ENCODE measurements at places on chromosomes 11 and 22.
A peak's percentile ranks its signal among the peaks of the same experiment; 100 is the strongest.

DNA sequence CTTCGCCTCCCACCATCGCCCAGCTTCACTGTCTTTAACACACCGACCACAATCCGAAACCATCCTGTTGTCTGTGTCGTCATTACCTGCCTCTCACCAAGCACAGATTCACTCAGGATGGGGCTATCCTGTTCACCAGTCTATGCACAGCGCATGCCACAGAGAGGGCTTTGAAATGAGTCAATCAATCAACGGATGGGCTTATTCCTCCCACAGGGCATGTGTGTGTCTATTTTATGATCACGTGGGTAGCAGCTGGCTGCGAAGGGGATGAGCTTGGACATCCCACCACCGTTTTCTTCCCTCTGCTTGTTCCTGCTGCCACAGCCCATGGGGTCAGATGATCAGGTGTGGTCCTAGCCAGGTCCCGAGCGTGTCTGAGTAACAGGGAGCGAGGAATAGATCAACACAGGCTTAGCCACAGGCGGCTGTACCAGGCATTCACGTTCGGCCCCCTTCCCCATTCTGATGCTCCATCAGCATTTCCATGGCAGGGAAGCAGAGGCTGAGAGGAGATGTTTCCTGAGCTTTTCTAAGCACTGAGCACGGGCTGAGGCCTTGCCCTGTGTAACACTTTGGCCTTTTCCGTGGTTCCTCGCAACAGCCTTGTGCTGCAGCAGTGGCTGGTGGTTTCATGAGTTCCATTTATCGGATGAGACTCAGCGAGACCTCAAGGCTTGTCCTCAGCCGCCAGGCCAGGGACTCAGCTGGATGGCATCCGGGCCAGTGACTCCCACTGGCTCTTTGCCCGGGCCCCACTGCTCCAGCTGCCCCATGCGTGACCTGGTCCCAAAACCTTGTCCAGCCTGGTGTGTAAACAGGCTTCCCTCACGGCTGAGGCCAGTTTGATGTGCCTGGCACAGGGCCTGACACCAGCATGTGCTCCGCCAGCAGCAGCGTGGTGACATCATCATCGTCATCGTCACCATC, 48.1 kb upstream of the FGF3 start:
- DNase-seq: no peak

- no peak for DNase-seq
Observed at GRCh38 chr11:46275964-46276641, 1.4 kb upstream of the CREB3L1 start.

DNA sequence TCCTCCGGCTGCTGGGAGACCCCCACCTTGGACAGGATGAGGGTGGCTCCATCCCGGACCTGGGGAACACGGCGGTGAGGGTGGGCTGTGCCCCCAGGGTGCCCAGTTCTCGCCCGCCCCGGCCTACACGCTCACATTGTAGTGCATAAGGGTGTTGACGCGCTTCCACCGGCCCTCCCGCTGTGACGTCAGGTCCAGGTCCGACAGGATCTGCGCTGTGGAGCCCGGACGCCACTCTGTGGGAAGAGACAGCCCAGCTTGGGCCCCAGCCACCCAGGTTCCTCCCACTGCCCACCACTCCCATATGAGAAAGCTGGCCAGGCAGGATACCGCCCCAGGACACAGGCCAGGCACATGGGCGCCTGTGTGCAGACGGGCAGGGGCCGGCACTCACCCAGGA, 8.3 kb upstream of the MAPK11 start:
- no peak for DNase-seq

DNA sequence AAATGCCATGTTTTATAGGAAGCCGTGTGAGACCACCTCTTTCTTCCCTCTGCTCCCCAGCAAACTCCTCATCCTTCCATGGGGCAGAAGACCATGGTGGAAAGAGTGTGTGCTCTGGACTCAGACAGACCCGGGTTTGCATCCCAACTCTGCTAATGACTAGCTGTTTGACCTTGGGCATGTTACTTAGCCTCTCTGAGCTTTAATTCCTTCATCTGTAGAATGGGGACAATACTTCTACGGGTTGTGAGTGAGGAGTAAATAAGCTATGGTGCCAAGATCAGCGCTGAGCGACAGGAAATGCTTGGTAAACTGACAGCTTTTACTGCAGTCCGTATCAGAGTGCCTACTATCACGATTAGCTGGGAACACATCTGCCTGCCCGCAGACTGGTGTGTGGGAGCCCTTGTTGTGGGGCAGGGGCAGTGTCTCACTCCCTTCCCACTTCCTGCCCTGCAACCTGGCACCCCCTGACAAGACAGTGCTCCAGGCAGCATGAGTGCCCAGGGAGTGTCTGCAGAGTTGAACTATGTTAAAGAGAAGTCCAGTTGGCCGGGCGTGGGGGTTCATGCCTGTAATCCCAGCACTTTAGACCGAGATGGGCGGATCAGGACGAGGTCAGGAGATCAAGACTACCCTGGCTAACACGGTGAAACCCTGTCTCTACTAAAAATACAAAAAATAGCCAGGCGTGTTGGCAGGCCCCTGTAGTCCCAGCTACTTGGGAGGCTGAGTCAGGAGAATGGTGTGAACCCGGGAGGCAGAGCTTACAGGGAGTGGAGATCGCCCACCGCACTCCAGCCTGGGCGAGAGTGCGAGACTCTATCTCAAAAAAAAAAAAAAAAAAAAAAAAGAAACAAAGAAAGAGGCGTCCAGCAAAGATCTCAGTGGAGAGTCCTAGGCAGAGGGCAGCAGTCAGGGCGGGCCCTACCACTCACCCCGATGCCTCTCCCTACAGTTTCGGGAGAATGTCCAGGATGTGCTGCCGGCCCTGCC, 2.2 kb downstream of the SEC14L2 start:
- DNase-seq: no peak

GRCh38 chr11:15897211-15897960, 459.0 kb downstream of the SOX6 start:
- DNase-seq: no peak

DNA sequence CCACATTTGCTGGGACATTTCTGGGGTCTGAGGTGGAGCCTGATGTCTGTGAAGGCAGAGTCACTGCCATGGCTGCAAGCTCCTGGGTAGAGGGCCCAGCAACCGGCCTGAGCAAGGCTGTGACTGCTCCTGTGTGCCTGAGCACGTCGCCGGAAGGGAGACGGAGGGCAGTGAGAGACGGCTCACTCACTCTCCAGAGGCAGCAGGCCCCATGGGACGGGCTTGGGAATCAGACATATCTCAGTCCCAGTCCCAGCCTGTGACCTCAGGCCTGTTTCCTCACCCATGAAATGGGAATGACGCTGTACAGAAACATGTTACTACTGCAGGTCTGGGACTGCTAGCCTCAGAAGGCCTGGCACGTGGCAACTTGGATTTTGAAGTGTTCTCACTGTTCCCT, 36.4 kb upstream of the RASL10A start:
- DNase-seq: no peak

DNA sequence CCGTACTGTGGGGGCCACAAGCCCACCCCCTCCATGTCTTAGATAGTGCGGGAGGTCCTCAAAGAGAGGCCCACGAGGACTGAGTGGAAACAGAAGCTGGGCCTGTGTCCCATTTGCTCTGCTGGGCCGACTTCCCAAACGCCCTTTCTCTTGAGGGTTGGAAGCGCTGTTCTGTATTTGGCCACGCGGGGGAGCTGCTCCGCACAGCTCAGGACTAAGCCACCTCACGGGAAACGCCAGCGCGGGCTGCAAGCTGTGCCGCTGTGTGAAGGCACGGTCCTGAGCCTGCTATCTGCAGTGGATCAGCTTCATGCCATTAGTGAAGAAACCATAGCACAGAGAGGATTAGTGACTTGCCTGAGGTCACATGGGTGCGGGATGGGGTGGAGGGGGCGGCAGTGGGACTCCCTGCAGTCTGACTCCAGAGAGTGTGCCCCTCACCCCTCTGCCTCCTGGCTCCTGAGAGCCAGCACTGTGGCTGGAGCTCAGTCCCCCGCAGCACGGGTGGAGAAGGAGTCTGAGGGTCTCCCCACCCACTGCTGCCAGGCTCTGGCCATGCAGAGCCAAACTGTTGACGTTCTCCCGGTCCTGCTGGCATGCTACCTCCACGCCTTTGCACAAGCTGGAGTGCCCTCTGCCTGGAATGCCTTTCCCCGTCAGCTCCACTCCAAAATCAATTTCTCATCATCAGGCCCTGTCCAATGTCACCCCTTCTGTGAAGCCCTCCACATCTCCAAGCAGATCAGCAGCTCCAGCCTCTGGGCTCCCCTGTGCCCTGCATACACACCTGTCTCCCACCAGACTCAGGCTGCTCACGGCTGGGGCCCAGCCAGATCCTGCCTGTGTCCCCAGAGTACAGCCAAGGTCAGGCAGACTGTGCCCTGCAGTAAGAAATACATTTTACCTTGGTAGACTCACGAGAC, 51.5 kb upstream of the LRRC32 start:
- peak; percentile 59 for DNase-seq

GRCh38 chr11:26777372-26777808, 55.5 kb upstream of the SLC5A12 start:
- DNase-seq: no peak

- DNase-seq: no peak
Observed at GRCh38 chr11:126225295-126225665, 13.7 kb downstream of the FAM118B start.

GRCh38 chr22:17105143-17106129, 15.7 kb downstream of the TMEM121B start:
- DNase-seq: no peak

GRCh38 chr11:38553148-38553547, 1955.1 kb upstream of the RAG2 start:
- DNase-seq: no peak

DNA sequence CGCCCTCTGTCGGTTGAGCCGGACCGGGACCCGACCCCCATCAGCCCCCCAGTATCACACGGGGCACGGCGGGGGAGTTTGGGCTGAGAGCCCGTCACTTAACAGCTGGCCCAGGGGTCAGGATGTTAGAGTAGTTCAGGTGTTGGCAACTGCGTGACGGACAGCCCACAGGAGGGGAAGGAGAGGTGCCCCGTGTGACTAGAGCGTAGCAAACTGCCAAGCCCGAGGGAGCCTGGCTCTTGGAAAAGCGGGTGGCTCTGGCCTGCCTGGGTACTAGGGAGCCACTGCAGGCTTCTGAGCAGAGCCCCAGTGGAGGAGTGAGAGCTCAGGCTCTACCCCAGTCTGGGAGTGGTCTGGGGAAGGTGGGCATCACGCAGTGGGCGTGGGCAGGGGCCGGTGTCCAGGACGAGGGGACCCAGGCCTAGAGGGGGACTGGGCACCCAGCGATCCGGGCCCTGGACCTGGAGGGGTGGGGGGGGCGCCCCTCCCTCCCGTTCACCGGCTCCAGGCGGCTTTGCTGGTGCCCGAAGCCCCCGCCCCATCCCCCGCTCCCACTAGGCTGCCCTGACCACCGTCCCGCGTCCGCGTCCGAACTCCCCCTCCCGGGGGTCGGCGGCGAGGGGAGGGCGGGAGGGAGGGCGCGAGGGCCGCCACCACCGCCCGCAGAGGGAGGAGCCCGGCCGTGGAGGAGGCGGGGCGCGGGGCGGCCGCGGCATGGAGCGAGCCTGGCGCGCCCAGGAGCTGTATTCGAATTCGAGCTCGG, 24.4 kb downstream of the SHANK3 start:
- DNase-seq: no peak

- DNase-seq: no peak
Observed at GRCh38 chr11:114215871-114216795, 80.1 kb upstream of the NNMT start.

- no peak for DNase-seq
Observed at GRCh38 chr22:23245799-23246136, 65.5 kb downstream of the BCR start.

- no peak for DNase-seq
Observed at GRCh38 chr11:111574373-111575225, 27.6 kb upstream of the SIK2 start.

GRCh38 chr22:19819208-19819910, 35.3 kb downstream of the GNB1L start:
- DNase-seq: no peak

DNA sequence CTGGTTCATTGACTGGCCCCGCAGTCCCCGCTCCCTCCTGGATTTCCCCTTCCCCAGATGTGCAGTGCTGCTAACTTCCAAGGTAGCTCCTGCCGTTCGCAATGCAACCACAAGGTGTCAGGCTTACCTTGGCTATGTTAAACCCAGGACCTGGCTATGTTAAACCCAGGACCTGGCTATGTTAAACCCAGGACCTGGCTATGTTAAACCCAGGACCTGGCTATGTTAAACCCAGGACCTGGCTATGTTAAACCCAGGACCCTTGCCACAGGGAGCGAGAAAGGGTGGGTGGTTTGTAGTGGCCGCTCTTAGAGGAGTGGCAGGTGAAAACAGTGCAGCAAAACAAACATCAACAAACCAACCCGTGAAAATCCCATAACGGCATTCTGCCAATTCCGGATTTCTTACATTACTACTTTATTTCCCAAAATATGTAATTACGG, 2.9 kb upstream of the ADAMTS8 start:
- DNase-seq: peak; percentile 44

DNA sequence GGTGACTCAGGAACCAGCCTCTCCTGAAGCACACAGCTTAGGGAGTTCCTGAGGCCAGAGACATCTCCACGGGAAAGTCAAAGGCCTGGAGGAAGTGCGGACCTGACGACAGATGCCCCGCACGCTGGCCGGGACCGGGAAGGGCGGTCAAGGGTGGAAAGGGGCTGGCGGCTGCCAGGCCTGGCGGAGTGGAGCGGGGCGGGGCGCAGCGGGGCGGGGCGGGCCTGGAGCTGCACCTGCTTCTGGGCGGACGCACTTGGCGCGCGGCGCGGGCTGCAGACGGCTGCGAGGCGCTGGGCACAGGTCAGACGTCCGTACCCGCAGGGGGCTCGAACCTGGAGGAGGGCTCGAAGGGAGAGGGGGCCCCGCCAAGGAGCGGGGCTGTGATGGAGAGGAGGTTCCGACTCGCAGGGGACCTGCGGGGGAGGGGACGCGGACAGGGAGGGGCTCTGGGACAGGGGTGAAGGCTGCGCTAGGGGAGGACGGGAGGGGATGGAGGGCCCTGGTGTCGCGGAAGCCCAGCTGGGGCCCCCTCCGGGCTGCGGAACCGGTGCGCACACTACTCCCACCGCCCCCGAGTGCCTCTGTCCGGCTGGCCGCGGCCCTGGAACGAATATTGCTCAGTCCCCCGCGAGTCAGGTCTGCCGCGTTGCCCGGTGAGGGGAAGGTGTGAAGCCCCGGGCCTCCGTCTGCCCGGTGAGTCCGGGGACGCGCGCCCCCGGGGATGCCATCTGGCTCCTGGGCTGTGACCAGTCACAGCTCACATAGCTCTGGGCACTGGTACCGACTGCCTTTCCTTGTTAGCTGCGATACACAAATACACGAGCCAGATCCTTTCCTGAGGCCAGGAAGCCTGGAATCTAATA, at the start of gene TMEM45B:
Gene TMEM45B, plus strand, starts transcription at position 253 of the 866 bp plus-strand sequence. CDS start 36,635 bp downstream, outside the sequence.
- DNase-seq: no peak

DNA sequence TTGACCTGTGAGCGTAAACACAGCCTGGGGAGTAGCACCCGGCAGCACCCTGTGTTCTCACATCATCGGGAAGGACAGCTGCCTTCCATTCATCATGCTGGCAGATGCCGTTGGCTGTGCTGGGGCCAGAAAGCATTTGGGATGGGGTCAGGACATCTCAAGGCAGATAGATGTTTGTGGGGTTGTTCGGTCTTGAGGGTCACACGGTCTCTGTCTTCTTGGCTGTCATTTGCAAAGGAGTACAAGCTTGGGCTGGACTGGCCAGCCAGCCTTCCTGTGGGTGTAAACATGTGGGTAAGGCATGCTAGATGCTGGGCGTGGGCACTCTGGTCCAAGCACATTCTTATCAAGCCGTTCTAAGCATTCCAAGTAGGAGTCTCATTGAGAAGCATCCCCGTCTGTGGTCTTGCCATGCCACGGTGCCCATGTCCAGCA, 81.4 kb downstream of the TBC1D22A start:
- no peak for DNase-seq

Data from central memory CD8-positive, alpha-beta T cell (primary cell).